ENCODE measurements at places on chromosomes 6 and 20.

GRCh38 chr20:63737695-63737944, 1.2 kb downstream of the LIME1 start:
- DNase-seq: no peak

- no peak for DNase-seq
These were observed 180.9 kb downstream of the FUT9 start for GRCh38 chr6:96196633-96197032.

DNA sequence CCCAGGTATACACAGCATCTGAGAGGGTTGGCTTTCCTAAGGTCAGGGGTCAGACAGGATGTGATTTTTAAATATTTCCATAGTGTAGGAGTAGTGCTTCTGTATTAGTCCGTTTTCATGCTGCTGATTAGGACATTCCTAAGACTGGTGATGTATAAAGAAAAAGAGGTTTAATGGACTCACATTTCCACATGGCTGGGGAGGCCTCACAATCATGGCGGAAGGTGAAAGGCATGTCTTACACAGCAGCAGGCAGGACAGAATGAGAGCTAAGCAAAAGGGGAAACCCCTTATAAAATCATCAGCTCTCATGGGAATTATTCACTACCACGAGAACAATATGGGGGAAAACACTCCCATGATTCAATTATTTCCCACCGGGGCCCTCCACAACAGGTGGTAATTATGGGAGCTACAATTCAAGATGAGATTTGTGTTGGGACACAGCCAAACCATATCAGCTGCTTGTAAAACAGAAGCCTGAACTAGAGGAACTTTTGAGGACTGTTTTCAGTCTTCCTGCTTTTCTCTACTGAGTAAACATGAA, 91.0 kb upstream of the MEI4 start:
- no peak for DNase-seq

DNA sequence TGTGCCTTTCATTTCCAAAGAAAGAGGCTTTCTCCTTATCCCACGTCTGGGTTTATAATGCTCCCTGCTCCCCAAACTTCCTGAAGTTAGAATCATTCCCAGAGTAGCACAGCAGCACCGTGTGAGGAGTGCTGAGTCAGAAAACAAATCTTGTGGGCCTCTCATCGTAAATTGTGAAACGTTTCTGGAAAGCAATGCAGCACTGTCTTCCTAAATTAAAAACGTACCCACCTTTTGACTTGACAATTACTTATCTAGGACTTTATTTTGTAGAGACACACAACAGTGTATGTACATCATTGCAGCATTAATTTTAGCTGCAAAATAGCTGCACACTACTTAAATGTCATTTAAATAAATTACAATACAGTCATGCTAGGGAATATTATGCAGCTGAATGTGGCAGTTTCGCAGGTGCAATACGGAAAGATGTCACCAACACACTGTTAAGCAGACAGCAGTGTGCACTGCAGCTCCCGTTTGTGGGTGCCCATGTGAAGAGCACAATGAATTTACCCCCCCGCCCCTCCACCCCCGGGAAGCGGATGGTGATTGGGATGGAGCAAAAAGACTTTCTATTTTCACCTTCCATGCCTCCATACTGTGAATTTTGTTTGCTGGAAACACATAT, 30.8 kb downstream of the RRBP1 start:
- no peak for DNase-seq

DNA sequence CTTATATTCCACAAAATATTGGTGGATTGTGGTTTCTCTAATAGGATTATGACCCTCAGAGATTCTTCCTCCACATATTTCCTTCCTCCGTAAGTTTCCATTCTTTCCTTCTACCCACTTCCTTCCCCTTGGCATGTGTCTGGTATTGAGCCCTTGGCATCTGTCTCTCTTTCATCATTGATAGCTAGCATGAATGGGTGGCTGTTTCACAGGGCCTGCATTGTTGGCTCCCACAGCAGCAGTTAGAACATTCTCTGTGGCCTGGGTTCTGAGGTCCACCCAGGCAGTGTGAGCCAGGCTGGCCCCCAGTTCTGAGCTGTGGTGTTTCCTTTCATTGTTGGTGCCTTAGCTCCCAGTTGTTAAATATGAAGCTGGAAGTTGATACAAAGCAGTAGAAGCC, 125.3 kb downstream of the ANKS1A start:
- DNase-seq: no peak

- peak; percentile 36 for DNase-seq
These were observed 28.3 kb downstream of the MRS2 start for GRCh38 chr6:24431045-24431451.

GRCh38 chr20:21501184-21501583, 12.7 kb downstream of the NKX2-2 start:
- no peak for DNase-seq

GRCh38 chr6:5373430-5373829, 112.1 kb downstream of the FARS2 start:
- DNase-seq: no peak

DNA sequence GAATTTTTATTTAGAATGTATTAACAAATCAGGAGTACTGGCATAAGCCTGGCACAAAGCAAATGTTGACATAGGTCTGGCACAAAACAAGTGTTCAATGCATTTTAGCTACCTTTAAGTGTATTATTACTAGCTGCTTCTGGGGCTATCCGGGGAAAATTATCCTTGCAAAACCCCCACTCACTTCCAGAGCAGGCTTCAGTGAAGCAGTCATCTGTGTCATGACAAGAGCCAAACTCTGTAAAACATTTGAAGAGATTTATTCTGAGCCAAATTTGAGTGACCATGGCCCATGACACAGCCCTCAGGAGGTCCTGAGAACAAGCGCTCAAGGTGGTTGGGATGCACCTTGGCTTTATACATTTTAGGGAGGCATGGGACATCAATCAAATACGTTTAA, 6.4 kb upstream of the TRIM38 start:
- no peak for DNase-seq

DNA sequence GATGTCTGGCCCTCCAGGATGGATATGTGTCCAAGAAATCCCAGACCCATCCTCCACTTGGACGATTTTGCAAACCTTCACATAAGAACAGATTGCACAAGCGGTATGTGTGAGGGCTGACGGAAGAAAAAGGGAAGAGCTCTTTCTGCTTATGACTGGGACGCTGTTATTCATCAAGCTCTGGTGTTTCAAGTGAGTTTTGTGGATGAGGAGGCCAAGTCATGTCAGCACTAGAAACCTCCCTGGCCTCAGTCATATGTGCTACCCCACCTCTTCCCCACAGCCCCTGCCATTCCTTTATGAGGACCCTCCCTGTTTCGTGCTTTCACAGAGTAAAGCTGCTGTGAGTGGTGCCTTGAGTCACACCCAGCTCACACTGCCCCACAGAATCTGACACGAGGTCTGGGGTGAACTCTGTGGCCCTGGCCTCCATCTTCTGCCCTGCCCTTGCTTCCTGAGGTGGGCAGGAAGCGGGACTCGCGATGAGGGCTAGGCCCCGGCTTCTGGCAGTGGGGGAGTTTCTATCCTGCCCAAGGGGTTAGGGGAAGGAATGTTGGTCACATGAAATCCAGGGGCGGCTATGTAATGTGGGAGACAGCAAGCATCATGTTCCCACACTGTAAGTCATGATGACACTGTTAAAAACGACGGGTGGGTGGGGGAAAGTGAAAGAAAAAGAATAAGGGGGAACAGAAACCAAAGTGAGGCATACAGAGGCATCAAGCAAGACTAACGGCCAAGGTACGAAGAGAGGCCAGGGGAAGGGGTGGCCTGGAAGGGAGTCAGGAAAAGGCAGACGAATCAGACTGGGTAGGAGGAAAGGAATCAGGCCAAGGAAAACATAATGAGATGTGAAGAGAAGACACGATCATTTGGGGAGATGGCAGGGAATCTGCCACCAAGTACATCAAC, 78.1 kb downstream of the PRDM1 start:
- DNase-seq: peak; percentile 83

DNA sequence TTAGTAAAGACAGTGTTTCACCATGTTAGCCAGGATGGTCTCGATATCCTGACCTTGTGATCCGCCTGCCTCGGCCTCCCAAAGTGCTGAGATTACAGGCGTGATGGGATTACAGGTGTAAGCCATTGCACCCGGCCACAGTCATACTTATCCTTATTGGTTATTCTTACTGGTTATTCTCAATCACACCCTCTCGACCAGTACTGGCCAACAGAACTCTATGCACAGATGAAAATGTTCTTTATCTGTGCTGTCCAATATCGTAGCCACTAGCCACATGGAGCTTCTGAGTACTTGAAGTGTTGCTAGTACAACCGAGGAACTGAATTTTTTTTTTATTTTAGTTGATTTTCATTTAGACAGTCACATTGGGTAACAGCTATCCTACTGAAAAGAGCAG, 63.5 kb downstream of the CNKSR3 start:
- DNase-seq: no peak

DNA sequence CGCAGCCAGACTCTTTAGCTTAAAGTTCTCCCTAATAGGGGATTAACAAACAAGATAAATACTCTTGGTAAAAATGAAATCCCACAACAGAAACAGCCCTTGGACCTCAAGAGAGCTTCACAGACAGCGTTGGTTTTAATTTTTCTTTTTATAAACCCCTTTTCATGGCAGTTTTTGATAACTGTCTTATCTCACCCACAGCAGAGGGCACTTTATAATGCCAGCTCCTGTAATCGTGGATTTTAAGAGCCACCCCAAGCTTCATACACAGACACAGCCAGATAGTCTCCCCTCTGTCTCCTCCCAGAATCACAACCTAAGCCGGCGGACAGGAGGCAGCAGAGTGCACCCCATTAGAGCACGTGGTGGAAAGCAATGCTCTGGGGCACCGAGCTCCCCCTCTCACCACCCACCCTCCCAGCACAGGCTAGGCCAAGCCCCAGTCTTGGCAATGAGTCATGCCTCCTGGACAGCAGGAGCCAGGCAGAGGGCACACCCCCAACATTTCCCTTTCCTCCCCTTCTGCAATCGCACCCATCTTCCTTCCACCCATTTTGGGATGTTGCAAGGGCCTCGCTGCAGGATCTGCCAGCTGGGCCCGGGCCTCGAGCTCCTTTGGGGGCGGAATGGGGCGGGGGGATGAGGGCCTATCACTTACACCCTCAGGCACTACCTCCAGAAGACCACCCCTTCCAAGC, 2.4 kb downstream of the JAG1 start:
- peak; percentile 48 for DNase-seq

DNA sequence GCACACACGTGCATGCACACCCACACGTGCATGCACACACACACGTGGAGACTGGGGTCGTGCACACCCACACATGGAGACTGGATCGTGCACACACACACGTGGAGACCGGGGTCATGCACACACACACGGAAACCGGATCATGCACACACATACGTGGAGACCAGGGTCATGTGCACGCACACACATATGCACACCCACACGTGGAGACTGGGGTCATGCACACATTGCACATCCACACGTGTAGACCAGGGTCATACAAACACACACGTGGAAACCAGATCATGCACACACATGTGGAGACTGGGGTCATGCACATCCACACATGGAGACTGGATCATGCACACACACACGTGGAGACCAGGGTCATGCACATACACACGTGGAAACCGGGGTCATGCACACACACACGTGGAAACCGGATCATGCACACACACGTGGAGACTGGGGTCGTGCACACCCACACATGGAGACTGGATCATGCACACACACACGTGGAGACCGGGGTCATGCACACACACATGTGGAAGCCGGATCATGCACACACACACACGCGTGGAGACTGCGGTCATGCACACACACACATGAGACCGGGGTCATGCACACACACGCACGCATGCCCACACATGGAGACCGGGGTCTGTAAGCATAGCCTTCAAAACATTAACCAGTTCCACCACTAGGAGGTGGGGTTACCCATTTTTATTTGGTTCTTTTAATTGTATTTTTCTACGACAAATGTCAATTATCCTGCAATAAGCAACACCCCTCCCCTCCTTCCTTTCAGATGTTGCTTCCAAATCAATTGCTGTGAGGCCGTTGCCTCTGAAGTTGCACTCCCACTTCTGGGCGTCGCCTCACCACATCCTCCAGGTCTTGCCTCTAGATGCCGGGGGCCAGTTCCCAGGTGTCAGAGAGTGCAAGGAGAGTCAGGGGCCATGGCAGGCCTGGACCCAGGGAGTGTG, 95.8 kb downstream of the TMEM242 start:
- DNase-seq: no peak

GRCh38 chr20:44969300-44969894, 3.1 kb downstream of the STK4 start:
- peak; percentile 40 for DNase-seq

GRCh38 chr6:39953076-39953618, 18.9 kb upstream of the MOCS1 start:
- DNase-seq: no peak

DNA sequence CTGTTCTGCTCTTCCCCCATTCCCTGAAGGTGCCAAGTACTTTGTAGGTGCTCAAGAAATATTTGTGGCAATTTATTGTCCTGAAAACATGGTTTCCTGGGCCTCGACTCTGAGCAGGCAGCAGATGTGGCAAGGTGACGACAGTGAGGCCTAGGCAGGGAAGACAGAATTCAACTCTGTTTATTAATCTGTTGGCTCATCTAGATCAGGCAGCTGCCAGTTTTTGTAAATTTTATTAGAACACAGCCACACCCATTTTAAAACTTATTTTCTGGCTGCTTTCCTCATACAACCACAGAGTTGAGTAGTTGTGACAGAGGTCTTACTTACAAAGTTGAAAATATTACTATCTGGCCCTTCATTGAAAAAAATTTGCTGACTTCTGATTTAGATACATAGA, 24.5 kb downstream of the MAPK14 start:
- no peak for DNase-seq

Measured in activated CD4-positive, alpha-beta T cell treated with anti-CD3 and anti-CD28 coated beads for 48 hours (primary cell).